ENCODE measurements at places on chromosomes 4 and X.
A peak's percentile ranks its signal among the peaks of the same experiment; 100 is the strongest.

- no peak for DNase-seq
Observed at GRCh38 chrX:110156167-110156754, 153.3 kb downstream of the TMEM164 start.

- DNase-seq, result no peak
Observed at GRCh38 chr4:83389037-83389720, 54.5 kb upstream of the HPSE start.

GRCh38 chr4:99624141-99624719, 33.4 kb downstream of the C4orf54 start:
- no peak for DNase-seq

DNA sequence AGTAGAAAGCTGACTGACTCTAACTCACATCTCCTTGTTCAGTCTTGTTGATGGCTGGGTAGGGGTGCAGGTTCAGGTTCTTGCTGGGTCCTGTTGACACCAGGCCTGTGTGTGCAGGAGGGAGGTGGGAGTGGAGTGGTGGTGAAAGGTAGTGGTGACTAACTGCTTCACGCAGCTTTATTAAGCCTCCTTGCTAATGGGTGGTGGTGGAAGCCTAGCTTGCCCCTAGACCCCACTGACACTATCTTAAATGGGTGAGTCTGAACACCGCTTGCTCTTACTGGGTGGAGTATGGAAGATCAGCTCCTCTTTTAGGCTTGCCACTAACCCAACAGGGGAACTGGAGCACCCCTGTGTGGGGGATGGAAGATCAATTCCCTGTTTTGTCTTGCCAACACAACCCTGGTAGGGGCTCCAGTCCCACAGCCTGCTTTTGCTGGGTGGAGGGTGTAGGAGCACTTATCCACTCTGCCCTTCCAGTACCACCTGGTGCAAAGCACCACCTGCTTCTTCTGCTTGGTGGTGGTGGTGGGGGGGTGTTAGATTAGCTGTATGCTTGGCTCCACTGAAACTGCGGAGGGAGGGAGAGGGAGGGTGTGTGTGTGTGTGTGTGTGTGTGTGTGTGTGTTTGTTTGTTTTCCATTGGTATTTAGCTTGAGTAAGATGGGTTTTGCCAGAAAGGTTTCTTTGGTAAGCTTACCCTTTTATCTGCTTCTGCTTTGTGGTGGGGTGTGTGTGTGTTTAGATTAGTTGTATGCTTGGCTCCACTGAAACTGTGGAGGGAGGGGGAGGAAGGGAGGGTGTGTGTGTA, 25.6 kb downstream of the KDM6A start:
- DNase-seq, result no peak

DNA sequence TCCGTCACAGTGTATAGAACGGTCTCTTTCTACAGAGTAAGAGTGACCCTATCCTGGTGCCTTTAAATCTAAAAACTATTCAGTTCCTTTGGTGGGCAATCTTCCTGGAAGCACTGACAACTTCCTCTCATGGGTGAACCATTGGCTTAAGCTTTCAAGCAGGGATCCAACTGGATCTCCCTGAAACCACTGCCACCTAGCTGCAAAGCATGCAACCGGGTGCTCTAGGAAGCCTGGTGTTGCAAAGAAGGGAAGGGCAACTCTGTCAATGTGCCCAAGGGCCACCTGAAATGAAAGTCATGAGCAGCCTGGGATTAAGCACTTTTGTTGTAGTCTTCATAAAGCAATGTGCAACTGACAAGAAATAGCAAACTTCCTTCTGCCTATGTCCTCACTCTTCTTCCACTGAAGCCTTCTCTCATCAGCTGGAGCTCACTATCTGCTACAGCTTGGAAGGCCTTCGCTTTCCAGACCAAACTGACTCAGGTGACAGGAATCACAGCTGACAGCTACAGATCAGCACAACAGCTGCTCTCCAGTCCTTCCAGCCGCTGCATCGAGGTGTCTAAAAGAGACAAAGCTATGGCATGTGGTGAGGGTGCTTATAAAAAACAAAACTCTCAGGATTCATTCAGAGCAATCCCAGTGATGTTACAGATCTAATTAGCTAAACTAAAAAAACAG, 46.1 kb downstream of the SETD7 start:
- DNase-seq, result no peak

GRCh38 chr4:186326391-186326790, 60.4 kb downstream of the F11 start:
- DNase-seq, result no peak

DNA sequence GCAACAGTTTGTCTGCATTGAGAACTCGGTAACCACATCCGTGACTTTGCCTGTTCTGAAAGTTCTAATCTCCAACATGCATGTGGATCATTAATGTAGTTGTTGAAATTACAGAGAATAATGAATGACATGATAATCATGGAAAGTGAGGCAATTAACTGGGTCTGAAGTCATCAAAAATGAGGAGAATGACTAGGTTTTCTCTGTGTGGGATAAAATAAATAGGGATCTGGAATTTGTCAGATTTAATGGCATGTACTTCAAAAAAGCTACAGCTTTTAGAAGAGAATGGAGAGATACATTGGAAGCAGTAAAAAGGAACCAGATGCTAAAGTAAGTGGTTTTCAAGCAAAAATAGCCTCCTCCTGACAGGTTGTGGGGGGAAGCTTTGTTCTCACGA, 59.3 kb downstream of the AFM start:
- no peak for DNase-seq

GRCh38 chr4:168857546-168858314, 152.3 kb downstream of the CBR4 start:
- no peak for DNase-seq

GRCh38 chr4:61561028-61561427, 360.9 kb downstream of the ADGRL3 start:
- no peak for DNase-seq

- DNase-seq, result no peak
Observed at GRCh38 chrX:39874202-39874816, 223.4 kb downstream of the BCOR start.

DNA sequence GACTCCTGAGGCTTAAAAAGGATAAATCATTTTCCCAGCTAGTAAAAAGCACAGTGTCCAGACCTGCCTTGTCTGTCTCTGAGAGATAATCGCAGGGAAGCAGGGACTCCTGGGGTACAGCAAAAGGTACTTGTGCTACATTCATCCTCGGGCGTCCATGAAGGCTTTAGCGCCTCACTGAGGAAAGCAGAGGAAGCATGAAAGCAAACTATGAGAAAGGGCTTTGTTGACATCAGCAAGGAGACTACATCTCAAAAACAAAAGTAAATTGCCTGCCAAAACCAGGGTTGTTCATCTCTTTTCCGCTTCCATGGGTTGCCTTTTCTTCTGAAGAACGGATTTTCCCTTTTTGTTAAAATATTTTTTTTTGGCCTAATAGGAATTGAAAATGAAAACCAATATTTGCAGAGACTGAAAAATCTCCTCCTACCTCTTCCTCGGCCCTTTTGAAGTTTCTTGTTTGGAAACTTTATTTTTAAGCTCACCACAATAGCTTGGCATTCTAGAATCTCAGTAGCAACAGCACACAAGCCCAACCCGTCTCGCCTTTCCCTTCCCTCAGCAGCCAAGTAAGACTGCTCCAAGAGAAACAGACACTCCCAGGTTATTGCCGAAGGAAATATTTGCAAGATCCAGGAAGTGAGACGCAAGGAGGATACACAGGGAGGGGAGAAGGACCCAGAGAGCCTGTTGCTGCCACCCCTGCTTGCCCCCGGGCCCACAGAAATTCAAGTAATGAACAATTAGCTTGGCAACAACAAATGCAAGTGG, 148.3 kb upstream of the DGKK start:
- no peak for DNase-seq

DNA sequence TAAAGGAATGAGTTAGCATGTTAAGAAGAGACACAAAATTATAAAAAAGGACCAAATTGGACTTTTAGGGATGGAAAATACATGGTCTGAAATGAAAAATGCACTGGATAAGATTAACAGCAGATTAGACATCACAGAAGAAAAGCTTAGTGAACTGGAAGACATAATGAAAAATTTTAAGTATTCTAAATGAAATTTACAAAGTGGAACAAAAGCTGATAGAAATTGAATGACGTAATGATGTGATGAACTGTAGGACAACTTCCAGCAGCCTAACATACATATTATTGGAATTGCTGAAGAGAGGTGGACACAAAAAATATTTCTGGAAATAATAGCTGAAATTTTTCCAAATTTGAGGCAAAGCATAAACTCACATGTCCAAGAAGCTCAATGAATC, 39.6 kb upstream of the GPR173 start:
- no peak for DNase-seq

- no peak for DNase-seq
Observed at GRCh38 chr4:170750519-170750918, 660.8 kb upstream of the AADAT start.

DNA sequence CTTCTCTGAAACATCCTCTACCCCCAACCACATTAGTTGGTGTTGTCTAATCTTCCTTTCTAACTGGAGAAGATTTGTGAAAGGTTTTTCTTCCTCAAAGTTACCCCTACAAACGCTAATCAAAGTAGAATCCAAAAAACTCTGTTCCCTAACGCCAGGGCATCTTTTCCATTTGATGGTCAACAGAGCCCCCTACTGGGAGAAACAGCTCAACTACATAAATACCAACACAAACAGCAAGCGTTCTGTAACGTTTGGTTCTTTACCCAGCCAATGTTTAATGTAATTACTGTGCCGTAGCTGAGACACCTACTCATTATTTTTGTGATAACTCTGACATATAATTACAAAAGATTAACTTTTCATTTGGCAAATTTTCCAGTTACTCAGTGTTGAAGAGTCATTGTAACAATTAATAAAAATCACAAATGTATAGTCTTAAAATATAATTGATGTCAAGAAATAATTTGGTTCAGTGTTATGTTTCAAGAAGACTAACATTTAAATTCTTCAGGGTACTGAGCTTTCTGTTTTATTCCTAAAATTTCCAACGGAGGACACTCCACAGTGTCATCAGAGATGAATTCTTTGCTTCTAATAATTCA, 94.9 kb upstream of the TBC1D9 start:
- DNase-seq, result peak; percentile 23

DNA sequence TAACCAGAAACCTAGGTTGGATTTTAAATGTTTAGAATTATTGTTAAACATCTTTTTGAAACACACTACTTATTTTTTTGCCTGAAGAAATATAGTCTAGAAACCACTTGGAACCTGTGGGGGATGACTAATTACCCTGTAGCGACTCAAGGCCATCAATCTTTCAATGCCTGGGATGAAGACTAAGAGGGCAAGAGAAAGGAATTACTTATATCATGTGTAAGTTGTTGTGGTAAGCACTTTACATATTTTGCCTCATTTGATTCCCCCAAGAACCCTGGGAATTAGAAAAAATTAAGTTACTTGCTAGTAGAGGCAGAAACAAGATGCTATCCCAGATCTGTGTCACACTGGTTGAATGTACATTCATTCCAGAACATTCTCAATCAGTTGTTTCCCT, 170.9 kb upstream of the GRIA3 start:
- DNase-seq, result no peak

- DNase-seq, result no peak
Observed at GRCh38 chr4:76363556-76364290, 57.2 kb downstream of the STBD1 start.

- no peak for DNase-seq
Observed at GRCh38 chr4:122948671-122949070, 26.3 kb upstream of the NUDT6 start.

- no peak for DNase-seq
Observed at GRCh38 chr4:174714393-174715211, 114.4 kb downstream of the GLRA3 start.

GRCh38 chr4:177413076-177413475, 29.2 kb downstream of the AGA start:
- no peak for DNase-seq

DNA sequence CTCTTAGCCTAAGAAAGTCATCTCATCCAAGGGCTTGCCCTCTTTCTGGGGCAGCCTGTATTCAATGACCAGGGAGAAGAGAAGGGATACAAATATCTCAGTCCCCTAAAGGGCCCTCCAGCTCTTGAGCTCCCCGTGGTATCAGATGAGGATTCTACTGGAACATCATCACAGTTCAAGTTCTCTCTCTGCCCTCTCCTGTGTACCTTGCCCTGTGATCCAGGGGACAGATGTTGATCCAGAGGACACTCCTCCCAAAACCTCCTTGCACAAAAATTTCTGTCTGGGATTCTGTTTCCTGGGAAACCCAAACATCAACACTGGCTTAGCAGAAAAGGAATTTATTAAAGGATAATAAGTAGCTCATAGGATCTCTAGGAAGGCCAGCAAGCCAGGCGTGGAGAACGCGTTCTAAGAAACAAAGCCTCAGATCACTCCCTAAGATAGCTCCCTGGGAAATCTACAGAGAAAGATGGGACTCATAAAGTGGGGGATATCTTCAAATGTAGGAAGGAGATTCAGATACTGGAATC, 296.3 kb upstream of the KLF3 start:
- no peak for DNase-seq

- DNase-seq, result no peak
Observed at GRCh38 chr4:40927074-40927473, 177.3 kb downstream of the NSUN7 start.

GRCh38 chr4:133565379-133565778, 416.3 kb downstream of the PCDH10 start:
- peak; percentile 18 for DNase-seq

GRCh38 chr4:185722029-185722316, 90.0 kb downstream of the SORBS2 start:
- peak; percentile 36 for DNase-seq

- DNase-seq, result no peak
Observed at GRCh38 chr4:13409324-13409723, 74.8 kb downstream of the RAB28 start.

DNA sequence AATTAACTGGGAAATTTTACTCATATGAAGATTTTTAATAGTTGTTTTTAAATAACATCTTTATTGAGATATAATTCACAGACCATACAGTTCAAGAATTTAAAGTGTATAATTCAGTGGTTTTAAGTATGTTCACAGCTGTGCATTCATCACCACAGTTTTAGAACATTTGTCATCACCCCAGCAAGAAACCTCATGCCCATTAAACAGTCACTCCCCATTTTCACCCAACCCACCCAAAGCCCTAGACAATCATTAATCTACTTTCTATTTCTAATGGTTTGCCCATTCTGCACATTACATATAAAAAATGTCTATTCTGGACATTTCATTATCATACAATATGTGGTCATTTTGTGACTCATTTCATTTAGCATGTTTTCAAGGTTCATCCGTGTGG, 2.8 kb downstream of the UPRT start:
- DNase-seq, result no peak

DNA sequence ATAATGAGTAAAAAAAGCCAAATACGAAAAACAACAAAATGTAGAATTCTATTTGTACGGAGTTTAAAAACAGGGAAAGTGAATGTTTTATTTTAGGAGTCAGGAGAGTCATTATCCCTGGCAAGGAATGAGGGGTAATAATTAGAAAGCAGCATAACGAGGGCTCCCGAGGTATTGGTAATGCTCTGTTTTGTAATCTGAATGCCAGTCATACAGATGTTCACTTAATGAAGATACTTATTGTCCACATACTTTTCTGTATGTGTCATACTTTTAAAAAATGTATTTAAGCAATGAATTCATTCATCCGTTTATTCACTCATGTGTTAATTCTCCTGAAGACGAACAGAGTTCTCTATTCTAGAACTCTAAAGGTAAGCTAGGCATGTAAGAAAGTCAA, 87.8 kb upstream of the BMP2K start:
- DNase-seq, result no peak

Data from DMS79 treated with DMSO at 0.1 percent for 48 hours (cell line).